ENCODE measurements at places on chromosomes 7 and 10.

DNA sequence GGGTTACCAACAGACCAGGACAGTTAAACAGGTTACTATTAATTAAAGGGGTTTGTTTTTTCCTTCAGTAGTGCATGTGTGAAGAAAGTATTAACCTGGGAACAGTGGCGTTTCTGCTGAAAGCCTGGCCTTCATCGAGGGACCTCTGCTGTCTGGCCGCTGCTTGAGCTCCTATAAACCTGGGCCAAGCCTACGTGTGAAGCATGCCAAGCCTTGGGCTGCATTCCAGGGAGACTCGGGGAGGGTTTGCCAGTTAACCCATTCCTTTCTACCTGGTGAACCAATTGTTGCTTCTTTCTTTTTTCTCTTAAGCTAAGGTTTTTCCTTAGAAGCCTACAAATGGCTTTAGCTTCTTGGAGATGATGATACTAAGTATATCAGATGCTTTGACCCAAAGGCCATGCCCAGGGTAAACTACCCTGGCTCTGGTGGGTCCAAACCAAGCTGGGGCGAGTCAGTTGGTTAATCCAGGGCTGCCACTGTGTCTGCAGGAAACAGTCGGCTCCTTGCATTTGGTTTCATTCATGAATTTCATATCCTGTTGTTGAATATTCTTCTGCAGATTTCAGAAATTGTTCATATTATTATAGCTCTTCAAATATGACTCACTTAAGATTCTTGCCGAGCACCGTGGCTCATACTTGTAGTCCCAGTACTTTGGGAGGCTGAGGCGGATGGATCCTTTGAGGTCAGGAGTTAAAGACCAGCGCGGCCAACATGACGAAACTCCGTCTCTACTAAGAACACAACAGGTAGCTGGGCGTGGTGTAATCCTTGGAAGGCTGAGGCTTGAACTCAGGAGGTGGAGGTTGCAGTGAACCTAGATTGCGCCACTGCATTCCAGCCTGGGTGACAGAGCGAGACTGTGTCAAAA lies 23.8 kb downstream of the PFKP start:
- DNase-seq = no peak

DNA sequence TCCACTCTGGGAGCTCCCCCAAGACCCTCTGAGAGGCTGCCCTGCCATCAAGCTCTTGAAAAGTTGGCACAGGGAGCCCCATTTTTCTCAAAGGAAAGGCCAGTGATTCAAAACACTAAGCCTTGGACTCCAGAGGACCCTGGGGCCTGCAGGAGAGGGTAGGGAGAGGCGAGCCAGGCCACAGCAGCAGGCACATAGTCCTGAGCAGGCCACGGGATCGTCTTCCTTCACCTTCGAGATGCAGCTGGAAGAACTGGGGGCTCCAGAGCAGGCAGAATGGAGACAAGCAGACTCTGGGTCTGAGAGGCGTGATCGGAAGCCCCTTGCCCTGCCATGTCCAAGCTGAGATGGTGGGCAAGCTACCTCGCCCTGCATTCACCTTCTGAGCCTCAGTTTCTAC lies 13.9 kb downstream of the TNS3 start:
- DNase-seq = no peak

GRCh38 chr10:99621454-99622251 lies 1.4 kb upstream of the SLC25A28 start:
- DNase-seq = no peak

DNA sequence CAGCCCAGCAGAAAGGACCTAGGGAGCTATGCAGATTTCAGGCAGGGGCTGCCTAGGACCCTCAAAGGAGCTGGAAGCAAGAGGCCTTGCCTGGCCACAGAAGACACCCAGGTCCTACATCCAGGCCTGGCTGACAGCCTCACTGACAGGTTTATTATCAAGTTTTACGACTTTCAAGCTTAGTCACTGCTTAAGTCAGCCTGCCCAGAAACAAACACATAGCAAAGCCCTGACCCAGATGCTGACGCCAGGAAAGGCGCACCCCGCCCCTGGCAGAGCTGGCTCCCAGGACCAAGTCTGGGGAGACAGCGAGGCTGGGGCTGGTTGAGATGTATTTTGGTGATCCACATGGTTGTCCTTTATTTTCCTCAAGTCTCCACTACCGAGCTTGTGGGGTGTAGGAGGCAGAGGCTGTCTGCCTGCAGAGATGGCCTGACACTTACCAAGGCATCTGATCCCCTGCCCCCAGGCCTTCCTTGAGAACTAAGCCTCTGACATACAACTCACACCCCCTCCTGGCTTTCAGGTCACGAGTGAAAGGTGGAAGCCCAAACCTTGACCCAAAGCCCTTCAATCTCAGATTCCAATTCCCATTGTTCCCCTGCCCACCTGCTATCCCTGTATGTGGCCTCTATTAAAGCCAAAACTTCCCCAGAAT lies 80.7 kb upstream of the EMX2 start:
- no peak for DNase-seq

GRCh38 chr7:105648561-105649401 lies 67.5 kb upstream of the EFCAB10 start:
- DNase-seq = no peak

GRCh38 chr10:22700489-22700888 lies 13.9 kb downstream of the PIP4K2A start:
- no peak for DNase-seq

GRCh38 chr10:107966826-107967225 lies 802.3 kb upstream of the SORCS1 start:
- DNase-seq = no peak

DNA sequence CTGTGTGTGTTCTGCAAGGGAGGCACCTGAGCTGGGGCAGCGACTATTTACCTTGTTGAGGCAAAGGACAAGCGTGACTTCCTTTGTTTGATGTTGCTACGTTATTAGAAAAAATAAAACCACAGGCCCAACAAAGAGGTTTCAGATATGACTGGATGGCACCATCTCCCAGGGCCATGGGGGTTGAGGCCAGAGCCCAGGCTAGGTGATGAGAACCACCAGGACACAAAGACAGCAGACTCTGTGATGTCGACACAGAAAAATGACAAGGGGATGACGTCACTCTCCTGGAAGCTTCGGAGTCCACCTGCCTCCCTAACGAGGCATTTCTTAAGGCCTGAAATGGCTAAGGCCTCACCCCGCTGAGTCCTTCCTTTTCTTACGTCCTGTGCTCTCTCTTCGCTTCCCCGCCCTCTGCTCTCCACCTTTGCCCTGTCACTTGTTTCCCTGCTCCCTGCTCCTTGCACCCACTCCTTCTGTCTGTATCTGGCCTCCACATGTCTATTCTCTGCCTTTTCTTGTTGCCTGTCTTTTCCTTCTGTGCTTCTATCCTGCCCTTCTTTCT lies 83.0 kb upstream of the ADRB1 start:
- DNase-seq = no peak

GRCh38 chr10:124451276-124451675 lies 1.4 kb upstream of the NKX1-2 start:
- DNase-seq = no peak

- DNase-seq = no peak
Observed at GRCh38 chr10:484925-485661, 204.4 kb downstream of the DIP2C start.

- no peak for DNase-seq
Observed at GRCh38 chr7:78510580-78511188, 712.1 kb downstream of the PHTF2 start.

- DNase-seq = no peak
Observed at GRCh38 chr7:43868181-43868580, 1.1 kb downstream of the MRPS24 start.

- DNase-seq = no peak
Observed at GRCh38 chr7:99505324-99505662, 831 bp downstream of the ZKSCAN5 start.

DNA sequence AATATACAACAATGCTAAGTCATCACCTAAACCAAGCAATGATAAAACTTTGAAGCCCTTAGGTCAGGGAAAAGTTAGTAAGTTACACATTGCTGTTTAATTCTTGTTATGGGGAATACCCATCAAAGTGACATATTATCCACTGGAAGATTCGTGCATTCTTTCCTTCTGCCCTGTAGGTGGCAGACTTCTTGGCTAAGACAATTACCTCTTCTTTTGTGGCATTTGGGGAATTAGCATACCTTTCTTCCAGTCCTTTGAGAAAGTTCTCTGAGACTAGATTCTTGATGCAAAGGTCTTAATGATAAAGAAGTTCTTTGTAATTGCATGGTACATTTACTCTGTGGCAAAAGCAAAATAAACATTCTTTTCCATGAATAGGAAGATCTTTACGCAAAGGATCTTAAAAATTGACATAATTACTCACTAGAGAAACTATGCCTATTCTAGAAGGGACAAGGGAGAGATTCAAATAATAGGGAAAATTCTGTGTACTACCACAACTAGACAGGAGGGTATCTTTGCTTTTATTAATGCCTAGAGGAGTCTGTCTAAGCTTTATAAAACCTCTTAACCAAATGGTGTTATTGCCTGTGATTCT lies 395.9 kb downstream of the GRM8 start:
- no peak for DNase-seq

GRCh38 chr7:151080067-151080521 lies 515 bp downstream of the FASTK start:
- DNase-seq = no peak
